ENCODE measurements at places on chromosomes 3 and 15.

DNA sequence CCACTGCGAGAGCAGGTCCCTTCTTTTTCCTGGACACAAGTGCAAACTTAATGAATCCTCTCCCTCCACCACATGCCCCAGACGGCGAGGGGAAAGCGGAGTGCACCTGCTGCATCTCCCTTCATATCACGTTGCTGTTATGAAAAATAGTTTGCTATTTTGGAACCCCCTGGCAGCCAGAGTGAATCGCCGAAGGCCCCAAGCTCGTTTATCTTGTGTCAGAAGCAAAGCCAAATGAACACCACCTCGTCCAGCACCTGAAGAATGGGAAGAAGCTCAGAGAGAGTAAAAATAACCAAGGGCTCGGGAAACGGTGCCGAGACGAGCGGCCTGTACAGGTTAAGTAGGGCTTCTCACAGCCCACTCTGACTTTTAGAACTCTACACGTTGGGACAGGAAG lies 394.6 kb upstream of the RORA start:
- DNase-seq = no peak

- DNase-seq = no peak
Measured at GRCh38 chr3:122598556-122598955, 21.1 kb downstream of the PARP15 start.

- DNase-seq = no peak
Measured at GRCh38 chr15:77507911-77508310, 87.2 kb downstream of the HMG20A start.

GRCh38 chr3:39502838-39503145 lies 35.3 kb downstream of the MOBP start:
- DNase-seq = no peak

DNA sequence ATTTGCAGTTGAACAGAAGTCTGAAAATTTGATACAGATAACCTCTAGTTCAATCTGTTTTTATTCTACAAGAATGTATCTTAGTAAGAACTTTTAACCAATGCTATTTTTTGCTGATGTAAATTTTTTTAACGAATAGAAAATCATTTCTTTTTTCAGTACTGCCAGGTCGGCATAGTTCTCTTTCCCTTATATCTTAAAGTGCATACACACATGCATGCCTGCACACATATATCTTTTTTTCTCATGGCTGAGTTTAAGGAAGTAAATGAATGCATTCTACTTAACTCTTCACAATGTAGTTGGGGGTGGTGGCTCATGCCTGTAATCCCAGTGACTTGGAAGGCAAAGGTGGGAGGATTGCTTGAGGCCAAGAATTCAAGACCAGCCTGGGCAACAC lies 48.4 kb downstream of the BLM start:
- no peak for DNase-seq

DNA sequence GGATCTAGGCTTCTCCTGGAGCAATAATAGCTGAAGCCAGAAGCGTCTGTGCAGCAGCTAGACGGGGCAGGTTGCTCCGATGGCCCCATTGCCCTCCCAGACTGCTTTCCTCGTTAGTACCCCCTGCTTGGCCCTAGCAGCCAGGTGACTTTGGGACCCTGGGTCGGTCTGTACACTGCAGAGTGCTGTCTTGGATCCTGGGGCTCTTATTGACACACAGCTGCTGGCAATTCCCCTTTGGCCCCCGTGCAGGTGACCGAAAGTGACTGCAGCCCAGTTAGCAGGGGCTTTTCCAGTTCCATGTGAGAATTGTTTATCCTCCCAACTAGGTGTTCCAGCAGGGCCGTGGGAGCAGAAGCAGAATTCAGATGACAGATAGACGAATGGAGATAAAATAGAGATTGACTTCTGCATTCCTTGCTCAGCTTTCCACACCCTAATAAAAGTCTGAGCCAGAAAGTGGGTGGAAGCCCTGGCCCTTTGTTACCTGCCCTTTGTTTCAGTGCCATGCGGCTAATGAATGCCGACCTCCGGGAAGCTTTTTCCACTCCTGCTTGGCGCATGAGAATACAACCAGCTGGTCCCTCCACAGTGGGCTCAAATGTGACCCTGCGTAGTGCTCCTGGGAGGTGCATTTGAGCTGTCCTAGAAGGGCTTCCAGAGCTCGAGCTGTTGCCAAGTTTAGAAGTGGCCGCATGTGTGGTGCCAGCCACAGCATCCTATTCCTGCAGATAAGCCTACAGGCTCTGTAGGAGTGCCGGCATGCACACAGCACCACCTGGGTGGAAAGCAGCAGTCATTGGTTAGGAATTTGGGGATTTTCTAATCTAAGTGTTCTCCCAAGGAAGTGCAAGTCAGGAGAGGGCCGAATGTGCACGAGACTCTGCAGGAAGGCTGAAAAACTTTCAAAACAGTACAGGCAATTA lies 94.4 kb downstream of the SLCO3A1 start:
- no peak for DNase-seq

DNA sequence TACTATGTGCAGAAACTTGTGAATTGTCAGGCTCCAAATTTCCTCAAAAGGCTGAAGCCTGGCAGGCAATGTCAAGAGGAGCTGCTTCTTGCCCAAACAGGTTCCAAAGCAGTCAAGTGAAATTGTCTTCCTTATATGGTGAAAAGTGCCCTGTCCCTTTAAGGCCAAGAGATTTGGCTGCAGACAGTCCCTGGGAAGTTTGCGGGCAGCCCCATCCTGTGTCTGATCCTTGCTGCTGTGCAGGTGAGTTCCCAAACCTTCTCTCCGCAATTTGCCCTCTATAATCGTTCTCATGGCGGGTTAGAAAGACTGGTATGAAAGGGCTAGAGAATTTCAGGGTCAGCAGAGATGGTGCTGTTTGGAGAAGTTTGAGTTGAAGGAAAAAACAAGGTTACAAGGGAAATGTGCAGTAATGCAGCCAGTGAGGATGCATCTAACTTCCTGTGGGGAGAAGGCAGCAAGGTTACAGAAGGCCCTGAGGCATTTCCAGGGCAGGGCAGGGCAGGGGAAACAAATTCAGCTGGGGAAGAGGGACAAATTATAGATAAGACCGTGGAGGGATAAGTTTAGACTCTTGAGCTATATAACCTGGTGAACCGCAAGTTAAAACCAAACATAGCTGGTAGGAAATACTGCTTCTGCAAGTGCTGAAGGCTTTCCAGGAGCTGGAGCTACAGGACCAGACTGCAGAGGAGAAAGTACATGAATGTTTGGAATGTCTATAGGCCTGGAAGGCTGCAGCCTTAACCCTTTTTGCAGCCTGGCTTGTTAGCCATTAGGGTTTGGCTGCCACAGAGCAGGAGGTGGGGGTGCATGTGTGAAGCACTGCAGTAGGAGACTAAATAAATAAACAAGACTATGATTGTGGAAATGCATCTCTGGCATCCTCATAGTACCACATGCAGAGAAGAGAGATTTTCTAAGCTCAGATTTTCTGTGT lies 256.2 kb upstream of the IL12A start:
- peak; percentile 5 for DNase-seq

DNA sequence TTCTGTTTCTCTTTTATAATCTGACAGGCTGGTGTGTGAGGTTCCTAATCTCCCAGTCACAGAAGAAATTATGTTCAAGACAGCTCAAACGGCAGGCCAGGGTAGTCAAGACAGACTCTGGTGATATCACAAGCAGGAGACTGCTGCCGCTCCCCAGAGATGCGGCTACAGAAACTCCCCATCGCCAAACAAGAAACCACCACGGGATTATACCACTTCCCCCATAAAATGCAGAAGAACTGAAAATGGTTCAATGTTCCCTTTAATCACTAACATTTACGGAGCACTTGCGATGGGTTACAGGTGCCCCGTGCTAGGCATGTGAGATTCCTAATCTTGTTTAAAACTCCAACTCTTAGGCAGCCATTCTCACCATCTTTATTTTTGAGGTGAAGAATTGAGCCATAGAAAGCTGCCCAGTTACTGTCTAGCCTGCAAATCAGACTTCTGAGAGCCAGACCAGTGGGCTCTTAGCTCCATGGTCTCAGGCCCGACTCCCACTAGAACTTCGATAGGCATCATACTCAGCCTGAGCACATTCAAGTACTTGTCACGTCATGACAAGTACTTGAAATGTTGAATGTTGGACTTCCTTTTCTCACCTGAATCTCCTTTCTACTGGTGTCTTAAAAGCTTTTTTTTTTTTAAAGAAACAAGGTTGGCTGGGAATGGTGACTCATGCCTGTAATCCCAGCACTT lies 58.4 kb downstream of the TBC1D2B start:
- DNase-seq = no peak

GRCh38 chr3:160224811-160225175 lies 429 bp upstream of the C3orf80 start:
- no peak for DNase-seq

- no peak for DNase-seq
Measured at GRCh38 chr3:160319322-160319721, 79.7 kb downstream of the IFT80 start.

GRCh38 chr3:39150803-39151631 lies 2.4 kb downstream of the CSRNP1 start:
- DNase-seq = peak; percentile 81

GRCh38 chr15:34366271-34367065 lies 528 bp downstream of the LPCAT4 start:
- no peak for DNase-seq

DNA sequence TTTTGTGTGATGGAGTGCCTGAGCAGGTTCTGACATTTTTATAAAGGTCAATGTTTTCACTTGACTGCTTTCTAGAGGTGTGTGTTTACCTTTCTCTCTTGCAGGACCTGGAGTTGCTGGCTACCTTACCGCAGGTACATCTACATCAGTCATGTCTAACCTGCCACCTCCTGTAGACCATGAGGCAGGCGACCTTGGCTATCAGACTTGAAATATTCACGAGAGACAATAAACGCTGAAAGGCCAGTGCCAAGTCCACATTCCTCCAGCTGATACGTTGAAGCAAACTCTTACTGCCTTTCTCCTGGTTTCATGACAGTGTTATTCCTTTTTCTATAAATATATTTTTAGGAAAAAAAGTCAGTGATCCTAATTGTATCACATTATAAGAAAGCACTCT lies 59.0 kb upstream of the ACKR4 start:
- no peak for DNase-seq

DNA sequence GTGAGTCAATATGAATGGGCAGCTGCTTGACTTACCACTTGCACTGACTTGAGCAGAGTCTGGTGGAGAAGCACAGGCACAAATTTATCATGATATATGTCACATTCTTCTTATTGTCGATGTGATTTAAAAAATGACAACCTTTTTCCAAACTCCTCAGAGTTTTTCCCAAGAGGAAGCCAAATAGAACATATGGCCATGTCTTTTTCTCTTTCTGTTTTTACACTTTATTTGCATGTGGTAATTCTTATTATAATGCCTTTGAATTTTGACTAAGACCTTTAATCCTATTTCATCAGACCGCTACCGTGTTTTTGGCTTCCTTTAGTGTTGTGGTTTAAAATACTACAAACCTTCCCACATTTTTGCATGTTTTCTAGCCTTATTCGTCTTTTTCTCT lies 666.2 kb downstream of the PDCD6IP start:
- DNase-seq = no peak

DNA sequence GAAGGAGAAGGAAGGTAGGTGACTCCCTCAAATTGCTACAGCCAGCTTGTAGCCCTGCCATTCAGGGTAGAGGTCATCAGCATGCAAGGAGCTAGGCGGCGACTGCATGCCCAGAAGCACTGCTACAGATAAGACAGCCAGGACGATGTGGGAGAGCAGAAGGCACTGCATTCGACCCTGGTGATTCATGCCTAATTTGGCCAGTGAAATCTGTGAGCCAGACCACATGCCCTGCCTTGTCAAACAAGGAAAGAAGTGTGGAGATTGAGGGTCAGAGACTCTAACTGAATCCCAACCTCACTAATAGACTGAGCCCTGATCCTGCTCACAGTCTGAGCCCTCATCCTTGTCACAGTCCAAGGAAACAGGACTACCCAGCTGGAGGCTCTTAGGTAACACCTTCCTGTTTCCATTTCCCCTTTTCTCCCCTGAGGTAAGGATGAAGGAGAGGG lies 86.6 kb downstream of the LINGO1 start:
- peak; percentile 16 for DNase-seq

GRCh38 chr15:63044645-63045464 lies 2.3 kb downstream of the TPM1 start:
- no peak for DNase-seq

All from glomerular endothelial cell (primary cell).